NCI-H510A treated with DMSO at 0.1 percent for 48 hours (cell line): ENCODE measurements at places on chromosomes 6 and 20.

DNA sequence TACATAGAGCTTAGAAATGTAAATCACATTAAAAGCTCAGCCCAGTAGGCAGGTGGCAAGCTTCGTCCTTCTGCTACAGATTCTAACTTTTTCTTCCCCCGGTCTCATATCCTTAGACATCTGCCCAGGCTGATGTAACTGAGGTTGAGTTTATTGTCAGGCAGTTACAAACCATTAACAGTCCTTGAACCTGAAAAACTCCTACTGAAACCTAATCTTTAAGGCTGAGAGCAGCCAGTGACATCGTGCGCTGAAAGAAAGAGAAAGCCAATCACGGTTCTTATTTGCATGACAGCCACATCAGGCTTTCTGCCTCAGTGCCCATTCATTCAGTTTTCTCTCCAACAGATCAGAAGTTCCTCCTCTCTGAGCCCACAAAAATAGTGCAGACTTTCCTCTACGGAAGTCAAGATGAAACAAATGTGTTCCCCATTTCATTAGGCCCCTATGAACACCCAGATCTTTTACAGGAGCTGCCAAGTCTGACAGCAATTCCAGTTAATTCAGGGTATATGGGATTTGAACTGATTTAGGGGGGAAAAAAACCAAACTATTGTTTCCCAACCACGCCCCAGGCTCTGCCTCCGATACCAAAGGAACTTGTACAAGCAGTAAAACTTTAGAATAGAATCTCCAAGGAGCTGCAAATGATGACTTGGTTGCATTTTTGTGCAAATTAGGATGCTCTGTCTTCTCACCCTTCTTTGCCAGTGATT, at the start of gene NHSL1:
TSS of gene NHSL1 (minus strand) at position 192 of the 716 bp plus-strand sequence. CDS start 204 bp downstream, outside the sequence.
- DNase-seq, result peak; percentile 57

GRCh38 chr20:36957875-36958667, 6.6 kb upstream of the SAMHD1 start:
- no peak for DNase-seq

DNA sequence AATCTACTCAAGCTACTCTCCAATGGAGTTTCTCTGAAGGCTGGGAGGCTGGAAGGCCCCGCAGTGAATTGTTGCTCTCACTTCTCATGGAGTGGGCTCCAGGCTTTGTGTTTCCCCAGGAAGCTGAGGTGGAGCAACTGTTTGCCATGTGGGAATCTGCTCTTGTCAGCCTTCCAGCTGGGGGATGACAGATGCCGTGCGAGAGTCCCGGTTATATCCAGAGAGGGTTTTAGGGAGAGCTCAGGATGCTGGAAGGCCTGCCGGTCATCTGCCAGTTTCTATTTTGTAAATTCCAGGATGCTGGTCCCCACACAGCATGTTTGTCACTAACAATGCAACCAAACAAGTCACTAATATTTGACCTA, 98.2 kb upstream of the NAA20 start:
- DNase-seq, result no peak

- no peak for DNase-seq
Measured at GRCh38 chr20:8127553-8128255, 4.4 kb upstream of the PLCB1 start.

- no peak for DNase-seq
Measured at GRCh38 chr20:64000906-64001305, 20.0 kb downstream of the PRPF6 start.

- DNase-seq, result no peak
Measured at GRCh38 chr6:167233490-167233889, 57.6 kb upstream of the UNC93A start.

DNA sequence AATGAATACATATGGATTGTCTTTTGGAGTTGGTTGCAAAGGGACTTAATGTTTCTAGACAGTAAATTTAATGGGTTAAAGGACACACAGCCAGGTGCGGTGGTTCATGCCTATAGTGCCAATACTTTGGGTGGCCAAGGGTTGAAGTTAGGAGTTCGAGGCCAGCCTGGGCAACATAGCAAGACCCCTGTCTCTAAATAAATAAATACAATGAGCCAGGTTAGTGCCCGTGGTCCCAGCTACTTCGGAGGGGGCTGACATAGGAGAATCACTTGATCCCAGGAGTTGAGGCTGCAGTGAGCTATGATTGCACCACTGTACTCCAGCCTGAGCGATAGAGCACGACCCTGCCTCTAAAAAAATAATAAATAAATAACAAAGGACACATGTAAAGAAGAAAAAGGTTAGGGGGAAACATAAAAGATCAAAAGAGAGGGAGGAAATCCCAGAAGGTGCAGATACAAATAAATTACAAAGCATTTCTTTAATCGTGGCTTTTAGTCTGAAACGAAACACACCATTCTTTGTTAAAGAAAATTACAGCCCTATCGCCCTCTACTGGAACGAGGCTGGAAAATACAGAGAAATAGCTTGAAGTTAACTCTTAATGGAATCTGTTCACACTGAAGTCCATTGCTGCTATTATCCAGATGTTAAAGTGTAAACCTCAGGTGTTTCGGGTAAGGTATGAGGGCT, 42.6 kb upstream of the SCML4 start:
- no peak for DNase-seq

DNA sequence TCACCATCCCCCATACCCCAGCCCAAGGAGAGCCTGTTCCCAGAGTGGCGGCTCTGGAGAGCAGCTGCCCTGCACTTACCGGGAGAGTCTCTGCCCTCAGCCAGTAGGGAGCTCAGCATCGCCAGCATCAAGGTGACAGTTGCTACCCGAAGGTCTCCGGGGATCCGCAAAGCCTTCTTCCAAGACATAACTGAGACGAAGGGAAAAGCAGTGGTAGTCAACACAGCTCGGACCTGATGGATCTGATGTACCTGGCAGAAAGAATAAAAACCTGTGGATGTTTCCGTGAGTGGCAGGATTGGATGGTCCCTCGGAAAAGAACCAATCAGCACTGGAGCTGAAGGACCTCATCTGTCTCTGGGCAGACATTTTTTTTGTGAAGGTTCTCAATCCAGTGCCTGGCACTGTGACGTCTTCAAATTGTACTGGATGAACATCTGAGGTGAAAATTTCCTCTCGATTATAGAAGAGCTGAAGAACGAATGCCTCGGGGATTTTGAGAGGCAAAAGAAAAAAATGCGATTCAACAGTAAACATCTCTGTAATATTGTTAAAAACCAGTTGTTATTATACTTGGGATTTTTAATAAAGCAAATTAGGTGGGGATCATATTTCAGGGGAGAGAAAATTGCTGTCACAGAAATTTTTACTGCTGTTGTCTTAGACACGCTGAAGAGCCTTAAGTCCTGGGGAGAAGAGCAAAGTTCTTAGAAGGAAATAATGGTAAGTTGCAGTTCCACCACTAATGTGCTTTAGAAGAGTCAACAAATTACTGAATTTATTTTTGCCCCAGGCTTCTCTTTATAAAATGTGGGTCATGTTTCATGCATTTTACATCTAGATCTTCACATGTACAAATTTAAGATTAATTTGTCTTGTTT, at the start of gene HLA-DQB1:
TSS of gene HLA-DQB1 (minus strand) at position 238 of the 881 bp plus-strand sequence. CDS start at position 188, 50 bp downstream.
- DNase-seq, result no peak

GRCh38 chr6:77463308-77463860, at the start of gene HTR1B:
Gene HTR1B, minus strand, starts transcription at chr6:77463491. Its CDS starts 88 bp downstream, at chr6:77463403.
- no peak for DNase-seq

DNA sequence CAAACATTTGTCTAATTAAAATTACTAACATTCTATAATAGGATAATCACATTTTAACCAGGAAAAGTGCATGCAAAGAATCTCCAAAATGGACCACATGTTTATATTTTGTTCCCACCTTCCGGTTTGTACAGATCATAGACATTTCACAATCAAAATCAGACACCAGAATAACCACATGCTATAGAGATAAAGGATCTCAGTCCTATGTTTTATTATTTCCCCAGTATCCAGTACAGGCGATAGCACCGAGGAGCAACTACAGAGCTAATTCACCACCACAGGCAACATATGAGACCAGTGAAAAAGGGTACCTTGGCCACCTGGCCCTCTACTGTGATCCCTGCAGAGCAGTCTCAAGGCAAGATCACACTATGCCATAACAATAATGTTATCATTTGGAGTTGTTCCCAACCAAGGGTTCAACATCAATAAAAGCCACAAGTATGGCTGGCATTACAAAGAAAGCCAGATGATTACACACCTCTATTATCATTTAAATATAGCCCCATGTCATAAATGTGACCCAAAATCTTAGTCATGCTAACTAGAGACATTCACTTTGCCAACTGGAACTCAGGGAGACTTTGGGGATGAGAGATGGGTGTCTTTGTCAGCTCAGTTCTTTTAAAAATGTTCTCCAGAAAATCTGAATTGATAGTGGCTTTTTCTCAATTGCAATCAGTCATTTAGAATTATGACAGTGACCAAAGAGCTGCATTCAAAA, 46.7 kb downstream of the RALGAPA2 start:
- DNase-seq, result no peak

DNA sequence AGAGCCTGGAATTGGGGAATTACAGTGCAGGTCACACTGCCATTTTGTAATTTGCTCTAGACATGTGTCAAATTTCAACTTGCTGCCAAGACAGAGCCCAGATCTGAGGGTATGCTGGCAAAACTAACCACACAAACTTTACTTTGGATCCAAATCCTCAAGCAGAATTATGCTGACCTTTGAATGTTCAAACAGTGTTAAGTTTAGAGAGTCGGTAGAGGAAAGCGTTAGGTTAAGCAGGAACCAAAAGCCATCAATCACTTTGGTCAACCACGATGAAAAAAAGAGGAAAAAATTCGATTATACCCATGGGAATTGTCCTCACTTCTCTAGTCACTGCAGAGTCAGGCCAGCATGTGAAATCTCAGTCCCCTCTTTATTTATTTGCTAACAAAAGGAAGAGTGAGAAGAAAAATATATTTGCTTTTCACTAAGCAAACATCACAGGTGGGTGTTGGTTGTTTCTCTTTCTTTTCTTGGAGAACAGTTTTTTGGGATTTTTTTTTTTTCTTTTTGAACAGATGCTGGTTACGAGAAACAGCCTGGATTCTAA, 105.1 kb upstream of the ADGRF1 start:
- DNase-seq, result peak; percentile 16

DNA sequence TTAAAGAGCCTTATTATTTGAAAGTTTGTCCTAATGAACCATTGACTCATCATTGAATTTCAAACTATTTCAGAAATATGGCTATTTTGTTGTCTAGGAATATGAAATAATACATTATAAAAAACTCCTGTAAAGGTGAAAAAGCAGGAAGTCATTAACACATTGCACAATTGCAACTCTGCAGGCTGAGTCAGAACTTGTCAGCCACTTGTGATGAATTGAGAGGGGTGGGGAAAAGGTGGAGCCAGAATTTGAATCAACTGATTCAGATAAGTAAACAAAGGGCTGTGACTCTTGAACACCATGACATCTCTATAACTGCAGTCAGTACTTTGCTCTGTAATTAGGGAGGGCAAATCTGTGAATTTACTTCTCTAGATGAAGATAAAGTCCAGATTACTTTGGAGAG, 6.0 kb downstream of the C6orf141 start:
- DNase-seq, result peak; percentile 95

GRCh38 chr6:130167655-130168054, 55.1 kb downstream of the SAMD3 start:
- no peak for DNase-seq

- no peak for DNase-seq
Measured at GRCh38 chr20:32586291-32586690, 1.2 kb upstream of the NOL4L start.

- no peak for DNase-seq
Measured at GRCh38 chr6:165119231-165120020, 190.0 kb downstream of the C6orf118 start.

DNA sequence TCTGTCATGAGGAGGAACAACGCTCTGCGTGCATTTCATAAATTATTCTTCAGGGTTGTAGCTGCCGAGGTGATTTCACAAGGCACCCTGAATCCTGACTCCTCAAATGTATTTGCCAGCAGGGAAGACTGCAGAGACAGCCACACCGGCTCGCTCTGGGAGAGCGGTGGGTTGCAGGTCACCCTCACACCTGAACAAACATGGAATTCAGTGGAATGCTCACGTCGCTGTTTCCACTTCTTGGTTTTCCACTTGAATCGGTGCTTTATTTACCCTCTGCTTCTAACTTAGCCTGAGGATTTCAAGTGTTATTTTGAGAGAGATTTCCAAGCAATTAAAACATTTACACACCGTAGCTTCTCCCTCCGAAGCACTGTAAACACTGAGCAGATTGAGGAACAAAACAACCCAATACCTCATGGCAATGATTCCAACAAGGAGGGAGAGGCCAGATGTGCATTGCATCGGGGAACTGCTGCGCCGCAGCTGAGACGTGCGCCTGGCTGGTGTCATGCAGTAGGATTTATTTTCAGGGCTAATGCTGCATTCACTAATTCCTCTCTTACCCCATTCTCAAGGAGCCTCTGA, 59.5 kb upstream of the GGTLC1 start:
- no peak for DNase-seq

DNA sequence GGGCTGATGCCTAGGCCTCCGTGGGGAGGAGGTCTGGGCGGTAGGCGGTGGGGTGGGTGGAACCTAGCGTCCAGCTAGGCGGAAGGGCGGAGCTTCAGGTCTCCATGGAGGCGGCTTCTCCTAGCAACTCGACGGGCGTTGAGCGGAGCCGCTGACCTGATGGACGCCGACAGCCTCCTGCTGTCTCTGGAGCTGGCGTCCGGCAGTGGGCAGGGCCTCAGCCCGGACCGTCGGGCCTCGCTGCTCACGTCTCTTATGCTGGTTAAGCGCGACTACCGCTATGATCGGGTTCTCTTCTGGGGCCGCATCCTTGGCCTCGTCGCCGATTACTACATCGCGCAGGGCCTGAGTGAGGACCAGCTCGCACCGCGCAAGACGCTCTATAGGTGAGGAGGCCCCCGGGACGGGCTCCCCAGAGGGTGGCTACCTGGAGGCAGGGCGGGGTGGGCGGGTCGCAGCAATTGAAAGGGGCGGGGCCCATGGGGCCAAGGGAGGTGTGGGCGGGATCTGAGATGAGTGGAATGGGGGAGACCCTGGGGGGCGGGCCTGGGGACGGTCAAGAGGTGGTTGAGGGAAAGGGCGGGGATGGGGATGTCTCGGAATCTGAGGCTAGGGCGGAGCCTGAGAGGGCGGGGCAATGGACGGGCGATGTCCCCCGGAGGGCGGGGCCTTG, at the start of gene RSPH9:
TSS of gene RSPH9 (plus strand) at position 97 of the 673 bp plus-strand sequence. CDS start at position 160, 63 bp downstream.
- peak; percentile 53 for DNase-seq

GRCh38 chr6:101544286-101544685, 150.8 kb downstream of the GRIK2 start:
- no peak for DNase-seq

- DNase-seq, result no peak
Measured at GRCh38 chr6:30654798-30655742, 8.1 kb downstream of the C6orf136 start.

GRCh38 chr20:51026269-51026668, 3.4 kb upstream of the KCNG1 start:
- DNase-seq, result no peak

- DNase-seq, result no peak
Measured at GRCh38 chr6:75611702-75612375, 10.2 kb downstream of the SENP6 start.
